ENCODE measurements at places on chromosomes 1 and 21.

- no peak for DNase-seq
Measured at GRCh38 chr1:240608707-240609106, 3.2 kb downstream of the GREM2 start.

GRCh38 chr1:230299191-230300006 is 126.7 kb downstream of the PGBD5 start:
- no peak for DNase-seq

DNA sequence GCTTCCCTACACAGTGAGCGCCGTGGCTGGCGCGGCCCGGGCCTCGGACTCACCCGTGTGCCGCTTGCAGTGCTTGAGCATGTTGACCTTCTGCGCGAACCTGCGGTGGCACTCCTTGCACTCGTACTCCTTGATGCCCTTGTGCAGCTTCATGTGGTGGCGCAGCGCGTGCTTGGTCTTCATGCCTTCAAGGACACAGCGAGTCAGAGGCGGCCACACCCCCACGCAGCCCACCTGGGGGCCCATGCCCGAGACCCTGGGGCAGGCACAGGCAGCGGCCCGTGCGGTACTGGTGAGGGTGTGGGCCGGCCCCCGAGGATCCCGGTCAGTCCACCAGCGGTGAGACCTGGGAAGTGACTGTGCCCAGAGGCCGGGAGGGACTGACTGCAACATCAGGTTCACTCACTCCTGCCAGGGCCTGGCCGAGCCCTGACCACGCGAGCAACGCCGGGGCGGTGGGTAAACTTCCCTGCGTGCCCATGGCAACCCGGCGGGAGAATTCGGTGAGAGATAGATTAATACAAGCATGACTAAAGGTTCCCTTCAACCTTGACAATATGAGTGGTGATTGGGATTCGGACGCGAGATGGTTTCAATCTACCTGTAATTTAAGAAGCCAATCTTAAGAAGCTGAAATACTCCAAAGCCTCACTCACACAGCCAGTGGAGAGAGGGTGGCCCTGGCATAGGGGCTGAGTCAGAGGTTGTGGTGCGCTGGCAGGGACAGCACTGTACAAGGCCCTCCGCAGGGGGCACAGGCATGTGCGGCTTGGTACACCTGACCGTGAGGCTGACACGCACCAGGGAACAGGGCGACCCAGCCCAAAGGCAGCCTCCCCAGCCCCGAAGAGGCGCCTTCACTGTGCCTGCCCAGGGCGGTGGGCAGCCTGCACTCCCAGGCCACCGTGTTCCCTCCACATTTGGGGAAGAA is 49.1 kb upstream of the RIPK4 start:
- no peak for DNase-seq

- DNase-seq, result no peak
Measured at GRCh38 chr1:75707191-75707590, 17.3 kb upstream of the ACADM start.

- no peak for DNase-seq
Measured at GRCh38 chr1:237320890-237321289, 278.9 kb downstream of the RYR2 start.

GRCh38 chr1:67860776-67861175 is 27.5 kb upstream of the GNG12 start:
- DNase-seq, result no peak

- no peak for DNase-seq
Measured at GRCh38 chr1:57019236-57019839, 53.5 kb upstream of the C8B start.

DNA sequence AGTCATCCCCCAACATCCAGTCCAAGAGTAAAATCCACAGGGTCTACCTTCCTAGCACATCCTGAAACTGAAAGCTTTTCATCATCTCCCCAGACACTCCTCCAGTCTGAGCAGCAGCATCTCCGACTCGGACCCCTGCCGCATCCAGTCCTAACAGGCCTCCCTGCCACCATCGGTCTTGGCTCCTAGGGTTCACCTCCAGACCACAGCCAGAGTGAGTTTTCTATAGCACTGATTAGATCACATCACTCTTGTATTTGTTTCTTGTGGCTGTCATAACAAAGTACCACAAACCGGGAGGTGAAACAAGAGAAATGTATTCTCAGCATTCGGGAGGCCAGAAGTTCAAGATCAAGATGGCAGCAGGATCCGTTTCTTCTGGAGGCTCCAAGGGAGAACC is 187.8 kb downstream of the TOMM20 start:
- DNase-seq, result no peak

DNA sequence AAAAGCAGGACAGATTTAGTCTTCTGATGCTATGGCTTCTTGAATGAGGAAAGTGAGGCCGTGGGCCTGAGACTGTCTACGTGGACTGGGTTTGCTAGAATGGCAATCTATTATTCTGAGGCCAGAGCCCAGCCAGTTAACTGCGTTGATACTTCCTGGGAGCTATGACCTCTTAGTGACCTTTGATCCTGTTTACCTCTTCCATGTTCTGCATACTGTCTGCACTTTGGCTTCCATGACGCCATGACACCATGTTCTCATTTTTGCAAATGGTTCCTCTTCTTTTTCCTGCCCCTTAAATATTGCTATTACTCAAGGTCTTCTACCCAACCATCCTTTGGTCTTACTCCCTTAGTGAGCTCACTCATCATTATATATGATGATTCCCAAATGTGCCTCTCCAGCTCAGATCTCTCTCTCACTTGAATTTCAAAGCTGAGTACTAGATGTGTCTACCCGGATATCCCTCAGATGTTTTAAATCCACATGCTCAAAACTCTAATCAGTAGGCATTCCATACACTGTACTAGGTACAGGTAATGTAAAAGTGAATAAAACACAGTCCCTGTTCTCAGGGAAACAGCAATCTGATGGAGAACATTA is 66.1 kb upstream of the ATP1A1 start:
- DNase-seq, result no peak

GRCh38 chr1:114756009-114756892 is 1.5 kb downstream of the CSDE1 start:
- DNase-seq, result no peak

GRCh38 chr1:87555366-87555765 is 226.7 kb downstream of the LMO4 start:
- no peak for DNase-seq

GRCh38 chr21:28543975-28544374 is 448.7 kb downstream of the LTN1 start:
- no peak for DNase-seq

- DNase-seq, result no peak
Measured at GRCh38 chr1:154851392-154852177, 18.5 kb downstream of the KCNN3 start.

DNA sequence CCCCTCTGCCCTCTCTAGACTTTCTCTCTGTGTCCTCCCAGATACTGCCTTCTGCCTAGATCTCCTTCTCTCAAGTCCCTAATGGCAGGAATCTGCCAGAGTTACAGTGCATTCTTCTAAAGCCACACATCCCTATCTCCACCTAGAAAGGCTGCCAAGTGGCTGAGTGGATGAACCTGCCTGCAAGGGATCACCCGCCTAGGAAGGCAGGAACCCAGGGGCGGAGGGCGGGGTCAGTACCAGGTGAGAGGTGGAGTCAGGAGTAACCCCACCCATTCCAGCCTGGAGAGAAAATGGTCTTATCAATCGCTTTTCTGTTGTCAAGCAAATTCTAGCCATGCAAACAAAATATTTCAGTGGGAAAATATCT is 60.8 kb downstream of the BCAR3 start:
- no peak for DNase-seq

- DNase-seq, result no peak
Measured at GRCh38 chr1:41726899-41727748, 191.6 kb downstream of the HIVEP3 start.

GRCh38 chr1:169886931-169887330 is 6.8 kb downstream of the SCYL3 start:
- no peak for DNase-seq

- DNase-seq, result no peak
Measured at GRCh38 chr1:154492115-154492514, 9.9 kb upstream of the TDRD10 start.

DNA sequence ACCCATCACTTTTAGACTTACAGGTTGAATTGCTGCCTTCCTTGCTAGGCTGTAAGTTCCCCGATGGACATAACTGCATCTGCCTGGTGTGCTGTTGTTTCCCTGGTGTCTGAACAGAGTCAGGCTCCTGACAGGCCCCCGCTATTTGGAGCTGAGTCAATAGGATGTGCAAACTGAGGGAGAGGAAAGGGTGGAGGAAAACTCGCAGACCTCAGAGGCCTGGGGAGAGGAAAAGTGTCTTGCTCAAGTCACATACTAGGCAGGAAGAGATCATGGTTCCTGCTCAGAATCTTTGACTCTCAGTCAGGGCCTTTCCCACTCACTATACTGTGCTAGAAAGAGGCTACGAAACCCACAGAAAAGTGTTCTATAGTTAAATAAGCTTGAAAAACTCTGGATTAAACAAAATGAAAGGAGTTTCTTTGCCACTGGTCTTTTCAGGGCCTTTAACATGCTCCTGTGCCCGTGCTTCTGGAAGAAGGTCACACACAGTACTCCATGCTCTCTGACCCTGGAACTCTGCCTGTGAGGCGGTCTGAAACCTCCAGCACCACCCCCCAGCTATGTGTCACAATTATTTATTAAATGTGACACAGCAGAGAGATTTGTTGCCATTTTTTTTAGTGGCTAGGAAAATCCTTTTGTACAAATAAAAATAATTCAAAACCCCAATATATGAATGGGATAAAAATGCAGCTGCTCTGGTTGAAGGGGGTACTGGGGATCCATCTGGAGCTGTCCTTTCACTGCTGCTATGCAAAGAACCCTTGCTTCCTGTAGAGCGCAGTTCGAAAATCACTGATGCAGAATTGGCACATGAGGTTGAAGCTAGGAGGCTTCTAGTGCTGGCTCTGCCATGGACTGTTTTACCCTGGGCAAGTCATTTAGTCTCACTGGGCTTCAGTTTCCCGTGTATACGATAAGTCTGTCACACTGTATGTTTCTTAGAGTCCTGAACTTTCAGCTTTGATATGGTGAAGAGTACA is 20.1 kb upstream of the CDCP2 start:
- DNase-seq, result no peak

GRCh38 chr1:46372431-46372830 is 21.7 kb upstream of the FAAH start:
- DNase-seq, result no peak

DNA sequence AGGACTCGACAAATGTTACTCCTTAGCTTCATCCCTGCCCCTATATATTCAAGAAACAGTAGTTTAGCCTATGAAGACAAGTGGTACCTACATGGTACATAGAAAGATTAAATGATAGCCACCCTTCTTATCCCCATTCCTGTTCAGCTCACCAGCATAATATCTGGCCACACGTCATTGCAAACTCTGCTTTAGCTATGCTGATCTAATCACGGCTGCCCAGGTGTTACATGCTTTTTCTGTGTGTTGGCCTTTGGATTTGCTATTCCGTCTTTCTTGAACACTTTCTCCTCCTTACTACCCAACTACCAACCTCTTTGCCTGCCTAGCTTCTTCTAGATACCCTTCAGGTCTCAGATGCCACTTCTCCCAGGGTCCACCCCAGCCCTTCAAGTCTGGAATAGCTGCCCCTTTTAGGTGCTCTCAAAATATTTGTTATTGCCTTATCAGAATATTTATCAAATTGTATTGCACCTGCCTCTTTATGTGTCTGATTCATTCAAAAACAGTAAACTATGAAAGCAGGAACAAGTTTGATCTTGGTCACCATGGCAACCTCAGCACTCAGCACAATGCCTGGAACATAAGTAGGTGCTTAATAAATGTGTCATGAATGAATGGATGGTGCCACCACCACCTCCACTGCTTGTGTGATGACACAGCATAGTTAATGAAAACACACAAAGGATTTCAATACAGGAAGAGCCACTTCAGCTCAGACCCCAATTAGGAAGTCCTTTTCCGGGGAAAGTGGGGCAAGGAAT is 11.4 kb upstream of the DNASE2B start:
- no peak for DNase-seq

- no peak for DNase-seq
Measured at GRCh38 chr1:35359995-35360394, 91.5 kb downstream of the ZMYM4 start.

DNA sequence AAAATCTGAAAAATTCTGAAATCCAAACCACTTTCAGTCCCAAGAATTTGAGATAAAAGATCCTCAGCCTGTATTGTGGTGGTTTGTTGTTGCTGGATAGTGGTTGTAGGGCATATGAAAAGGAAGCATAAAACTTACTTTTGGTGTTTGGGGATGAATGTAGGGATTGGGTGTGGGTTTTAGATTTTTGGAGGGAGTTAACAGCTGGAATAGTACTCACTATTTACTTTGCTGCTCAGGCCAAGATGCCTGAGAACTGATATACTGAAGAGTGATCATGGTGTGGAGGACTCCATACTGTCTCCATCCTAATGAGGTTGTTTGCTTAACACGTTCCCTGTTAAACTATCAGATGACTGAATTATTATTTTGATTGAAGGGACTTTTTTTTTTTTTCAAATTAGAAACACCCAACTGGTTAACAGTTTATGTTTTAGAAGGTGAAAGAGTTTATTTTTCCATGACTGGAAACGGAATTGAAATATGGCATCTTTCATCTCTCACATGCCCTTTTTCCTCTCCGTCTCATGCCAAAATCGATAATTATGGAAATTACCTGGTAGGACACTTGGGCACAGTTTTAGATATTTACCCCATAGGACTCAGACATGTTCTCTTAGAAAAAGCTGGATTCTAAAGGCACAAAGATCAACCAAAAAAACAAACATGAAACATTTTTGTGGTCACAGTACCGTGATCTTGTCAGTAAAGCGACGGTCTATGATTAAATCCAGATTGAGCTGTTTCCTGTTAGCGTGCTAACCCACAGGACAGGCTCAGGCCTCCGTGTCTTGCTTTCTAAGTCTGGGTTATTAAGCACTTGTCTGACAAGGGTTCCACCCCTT is 37.3 kb downstream of the RGL1 start:
- DNase-seq, result no peak

DNA sequence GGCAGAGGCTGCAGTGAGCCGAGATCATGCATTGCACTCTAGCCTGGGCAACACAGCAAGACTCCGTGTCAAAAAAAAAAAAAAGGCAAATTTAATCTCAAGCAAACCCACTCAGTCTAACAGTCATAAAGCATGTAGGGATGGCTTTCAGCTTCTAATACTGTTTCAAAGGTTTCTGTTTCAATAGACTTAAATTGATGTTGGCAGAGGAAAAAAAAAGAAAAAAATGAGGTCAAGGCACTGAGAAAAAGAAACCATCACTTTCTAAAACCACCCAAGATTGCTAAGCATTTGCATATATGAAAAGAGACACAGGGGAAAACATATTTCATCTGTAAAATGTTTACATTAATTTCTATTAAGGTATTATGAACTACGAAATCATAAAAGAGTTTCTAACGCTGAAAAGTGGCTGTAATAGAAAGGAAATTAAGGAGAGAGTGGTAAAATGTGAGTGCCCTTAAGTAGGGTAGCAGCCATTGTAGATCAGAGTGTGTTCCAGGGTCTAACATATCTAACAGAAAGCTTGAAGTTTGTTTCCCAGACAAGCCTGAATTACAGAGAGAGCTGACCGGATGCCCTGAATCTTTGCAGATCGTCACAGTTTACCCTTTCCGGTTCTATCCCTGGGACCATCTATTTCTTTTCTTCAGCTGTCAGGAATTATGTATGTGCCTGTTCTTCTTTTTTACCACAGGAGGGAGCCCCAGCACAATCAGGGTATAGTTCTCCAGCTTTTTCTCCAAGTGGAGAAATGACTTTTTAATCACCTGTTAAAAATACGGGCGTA is 70.0 kb downstream of the PLD5 start:
- DNase-seq, result no peak

- DNase-seq, result no peak
Measured at GRCh38 chr1:29270929-29271521, 34.7 kb downstream of the PTPRU start.

Measured in mesothelial cell of epicardium (in vitro differentiated cells).